Stimulated activated naive B cell treated with anti-CD40 and anti-IgM and Interleukin-4, amounts not matched to agents 10 μg/mL and 1 μg/mL and 100 μg/mL, for 72 hours (primary cell): ENCODE measurements at places on chromosomes 13 and 19.

DNA sequence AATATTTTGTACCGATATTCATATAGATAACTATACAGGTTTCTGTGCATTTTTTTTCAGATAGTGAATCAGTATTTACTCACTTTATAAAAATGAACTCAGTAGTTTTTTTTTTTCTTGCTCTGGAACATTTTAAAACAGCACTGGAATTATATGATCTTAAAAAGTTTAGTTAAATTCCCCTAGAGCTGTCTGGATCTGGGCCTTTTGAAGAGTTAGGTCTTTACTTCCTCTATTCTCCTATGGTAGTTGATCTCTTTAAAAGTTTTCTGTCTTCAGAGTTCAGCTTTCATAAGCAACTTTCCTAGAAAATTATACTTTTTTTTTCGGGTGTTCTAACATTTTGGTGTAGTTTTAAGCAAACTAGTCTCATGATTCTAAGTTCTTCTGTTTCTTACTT, 21.8 kb upstream of the RBM26 start:
- H3K27ac ChIP-seq: peak overlapping the region; percentile 56
- H3K27me3 ChIP-seq: no peaks in the 10 kb centered on the region

DNA sequence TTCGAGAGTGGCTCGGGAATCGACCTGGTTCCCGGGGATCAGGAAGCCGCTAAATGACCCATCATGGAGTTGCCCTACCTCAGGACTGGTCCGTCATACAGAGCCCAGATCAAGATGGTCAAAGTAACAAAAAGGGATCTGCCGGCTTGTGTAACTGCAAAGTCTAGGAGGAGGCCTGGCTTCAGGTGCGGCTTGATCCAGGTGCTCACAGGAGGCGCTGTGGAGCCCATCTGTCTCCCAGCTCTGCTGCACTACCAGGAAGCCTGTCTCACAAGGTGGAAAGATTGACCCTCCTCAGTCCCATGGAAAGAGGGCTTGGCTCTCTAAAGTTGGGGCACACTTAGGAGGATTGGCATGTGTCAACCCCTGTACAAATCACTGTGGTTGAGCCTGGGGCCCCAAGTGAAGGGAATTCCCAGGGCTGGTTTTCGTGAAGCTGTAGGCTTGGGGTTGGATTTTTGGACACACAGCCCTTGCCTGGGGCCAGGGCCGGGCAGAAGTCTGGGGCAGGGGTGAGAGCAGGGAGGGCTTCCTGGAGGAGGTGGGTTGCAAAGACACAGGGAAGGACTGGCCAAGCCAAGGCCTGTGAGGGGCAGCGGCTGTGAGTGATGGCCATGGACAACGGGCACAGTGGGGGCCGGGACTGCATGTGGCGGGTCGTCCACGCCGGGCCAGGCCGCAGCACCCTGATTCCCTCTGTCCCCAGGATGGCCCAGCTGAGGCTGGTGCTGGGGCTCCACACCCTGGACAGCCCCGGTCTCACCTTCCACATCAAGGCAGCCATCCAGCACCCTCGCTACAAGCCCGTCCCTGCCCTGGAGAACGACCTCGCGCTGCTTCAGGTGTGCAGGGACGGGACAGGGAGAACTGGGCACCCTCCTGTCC, 4.2 kb downstream of the GZMM start:
- DNase-seq: no peak
- no peak overlapping the region for H3K27ac ChIP-seq
- H3K4me3 ChIP-seq: no peak overlapping the region
- H3K36me3 ChIP-seq: peaks cover 3% of the 10 kb centered on the region

DNA sequence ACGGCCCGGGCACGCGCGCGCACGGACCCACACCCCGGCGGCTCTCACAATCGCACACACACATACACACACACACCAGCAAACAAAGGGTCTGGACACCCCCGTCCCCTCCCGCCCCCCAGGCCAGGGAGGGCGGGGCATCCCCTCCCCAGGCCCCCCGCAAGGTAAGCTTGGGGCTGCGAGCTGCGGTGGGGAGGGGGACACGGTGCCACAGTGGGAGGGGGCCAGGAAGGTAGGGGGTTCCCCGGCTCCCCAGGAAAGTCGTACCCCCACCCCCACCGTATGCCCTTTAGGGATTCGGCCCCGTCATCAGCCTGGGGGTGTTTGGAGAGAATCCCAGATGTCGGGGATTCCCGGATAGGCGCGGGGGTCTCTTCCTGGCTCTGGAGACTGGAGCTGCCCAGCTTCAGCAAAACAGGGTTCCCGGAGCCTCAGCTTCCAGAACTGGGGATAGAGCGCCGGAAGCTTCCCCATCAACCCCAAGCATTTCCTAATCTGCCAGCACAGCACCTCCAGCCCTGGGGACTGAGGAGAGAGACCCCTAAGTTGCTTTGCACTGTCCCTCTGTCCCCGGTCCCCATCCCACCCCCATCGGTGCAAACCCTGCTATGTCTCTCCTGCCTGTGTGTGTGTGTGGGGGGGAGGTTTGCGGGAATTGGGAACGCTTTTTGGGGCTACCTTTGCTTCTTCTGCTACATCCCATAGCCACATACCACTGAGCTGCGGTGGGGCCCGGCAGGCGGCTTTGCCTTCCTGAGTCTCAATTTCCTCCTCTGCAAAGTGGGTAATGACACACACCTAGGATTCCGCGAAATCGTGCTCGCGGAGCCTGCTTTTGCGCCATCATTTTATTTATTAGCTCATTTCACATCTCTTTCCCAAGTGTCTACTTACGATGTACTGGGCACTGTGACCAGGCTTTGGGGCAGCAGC, 1.8 kb upstream of the CDC37 start:
- H3K36me3 ChIP-seq: peaks cover 11% of the 10 kb centered on the region
- H3K4me1 ChIP-seq: peaks cover 57% of the 10 kb centered on the region
- no peaks in the 10 kb centered on the region for H3K27me3 ChIP-seq
- no peak for DNase-seq
- peak overlapping the region; percentile 99 for H3K27ac ChIP-seq

DNA sequence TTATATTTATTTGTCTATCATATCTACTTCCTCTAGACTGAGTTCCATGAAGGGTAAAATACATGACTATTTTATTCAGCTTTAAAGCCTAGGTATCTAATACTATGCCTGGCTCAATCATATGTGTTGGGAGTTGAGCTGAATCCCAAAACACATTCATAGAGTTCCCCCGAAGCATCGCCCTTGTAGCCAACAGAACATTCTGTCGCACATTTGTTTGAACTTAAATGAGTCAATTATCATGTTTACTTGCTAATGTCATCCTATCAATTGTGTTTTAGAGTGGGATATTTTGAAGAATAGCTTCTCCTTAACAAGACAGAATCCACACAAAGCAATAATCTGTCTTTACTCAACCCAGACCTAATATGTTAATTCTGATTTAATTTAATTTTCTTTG, 252.4 kb downstream of the HS6ST3 start:
- no peaks in the 10 kb centered on the region for H3K27me3 ChIP-seq
- no peaks in the 10 kb centered on the region for H3K36me3 ChIP-seq
- H3K4me3 ChIP-seq: no peak overlapping the region
- no peak overlapping the region for H3K27ac ChIP-seq
- H3K4me1 ChIP-seq: no peaks in the 10 kb centered on the region
- DNase-seq: no peak

DNA sequence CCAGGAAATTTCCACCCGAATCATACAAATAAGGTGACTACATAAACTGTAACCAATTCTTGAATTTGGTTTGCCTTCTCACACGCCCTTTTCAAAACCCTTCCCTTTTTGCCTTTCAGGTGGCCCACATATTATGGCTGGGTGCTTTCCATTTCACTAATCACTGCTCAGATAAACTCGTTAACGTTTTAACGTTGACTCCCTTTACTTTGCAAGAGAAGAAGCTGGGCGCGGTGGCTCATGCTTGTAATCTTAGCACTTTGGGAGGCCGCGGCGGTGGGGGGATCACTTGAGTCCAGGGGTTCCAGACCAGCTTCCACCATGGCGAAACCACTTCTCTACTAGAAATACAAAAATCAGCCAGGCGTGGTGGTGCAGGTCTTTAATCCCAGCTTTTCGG, 19.8 kb upstream of the ZNF91 start:
- peaks cover 11% of the 10 kb centered on the region for H3K27me3 ChIP-seq
- peak overlapping the region; percentile 81 for H3K27ac ChIP-seq
- H3K4me3 ChIP-seq: peak overlapping the region; percentile 81
- DNase-seq: no peak
- H3K36me3 ChIP-seq: no peaks in the 10 kb centered on the region
- peaks cover 7% of the 10 kb centered on the region for H3K4me1 ChIP-seq

DNA sequence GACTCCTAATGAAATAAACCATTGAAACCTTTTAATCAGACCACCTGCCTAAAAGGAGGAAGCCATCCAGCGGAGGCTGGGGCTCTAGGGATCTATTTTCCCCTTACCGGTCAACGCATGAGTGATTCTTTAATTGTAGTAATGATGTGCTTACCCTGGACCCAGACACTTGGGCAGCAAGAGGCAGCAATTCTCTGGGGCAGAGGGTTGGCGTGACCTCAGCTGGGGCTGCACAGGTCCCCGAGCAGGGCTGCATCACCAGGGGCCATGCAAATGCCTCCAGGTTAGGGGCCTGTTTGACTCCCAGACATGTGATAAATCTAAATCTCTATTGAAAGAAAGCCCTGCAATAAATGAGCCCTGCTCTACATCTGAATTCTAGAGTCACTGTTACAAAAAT, 194.2 kb upstream of the TSHZ3 start:
- H3K4me1 ChIP-seq: no peaks in the 10 kb centered on the region
- no peak overlapping the region for H3K27ac ChIP-seq
- DNase-seq: no peak
- H3K36me3 ChIP-seq: no peaks in the 10 kb centered on the region

- H3K27ac ChIP-seq: no peak overlapping the region
- no peaks in the 10 kb centered on the region for H3K36me3 ChIP-seq
- H3K4me1 ChIP-seq: no peaks in the 10 kb centered on the region
- no peak for DNase-seq
These were observed 1374.8 kb downstream of the PCDH9 start for GRCh38 chr13:65855242-65855805.
